Activated CD8-positive, alpha-beta memory T cell treated with anti-CD3 and anti-CD28 coated beads for 1 hour (primary cell): ENCODE measurements at places on chromosomes 7 and 10.
A peak's percentile ranks its signal among the peaks of the same experiment; 100 is the strongest.

GRCh38 chr10:15244635-15245197 is 76.2 kb upstream of the NMT2 start:
- no peak for DNase-seq

DNA sequence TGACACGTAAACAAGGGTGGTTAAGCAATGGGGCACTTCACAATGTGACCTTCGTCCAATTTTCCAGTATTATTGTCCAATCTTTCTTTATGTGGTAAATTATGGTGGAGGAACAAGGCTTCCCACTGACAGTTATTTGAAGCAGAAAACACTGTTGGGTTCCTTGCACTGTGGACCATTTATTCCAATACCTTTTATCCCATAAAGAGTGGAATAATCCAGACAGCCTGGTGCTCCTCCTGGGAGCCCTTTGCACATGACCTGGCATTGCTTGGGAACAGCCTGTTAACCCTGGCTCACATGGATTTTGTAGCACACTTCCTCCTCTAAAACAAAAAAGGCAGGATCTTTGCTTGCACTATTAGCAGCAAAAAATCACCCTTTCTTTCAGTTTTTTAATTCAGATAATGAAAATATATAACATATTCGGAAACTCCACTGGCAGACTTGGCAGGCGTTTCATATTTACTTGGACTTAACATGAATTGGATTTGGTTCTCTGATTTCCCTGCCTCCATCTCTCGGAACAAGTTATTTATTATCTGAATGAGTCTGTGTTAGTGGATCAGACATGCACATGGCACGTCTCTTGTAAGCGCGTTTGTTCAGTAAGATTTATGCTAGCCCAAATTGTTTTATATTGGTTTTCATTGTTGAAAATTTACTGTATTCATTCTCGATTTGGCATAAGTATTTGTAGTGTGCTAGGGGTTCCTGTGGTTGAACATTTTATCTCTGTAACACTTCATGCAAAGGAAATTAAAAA is 59.3 kb downstream of the BMPER start:
- no peak for DNase-seq

DNA sequence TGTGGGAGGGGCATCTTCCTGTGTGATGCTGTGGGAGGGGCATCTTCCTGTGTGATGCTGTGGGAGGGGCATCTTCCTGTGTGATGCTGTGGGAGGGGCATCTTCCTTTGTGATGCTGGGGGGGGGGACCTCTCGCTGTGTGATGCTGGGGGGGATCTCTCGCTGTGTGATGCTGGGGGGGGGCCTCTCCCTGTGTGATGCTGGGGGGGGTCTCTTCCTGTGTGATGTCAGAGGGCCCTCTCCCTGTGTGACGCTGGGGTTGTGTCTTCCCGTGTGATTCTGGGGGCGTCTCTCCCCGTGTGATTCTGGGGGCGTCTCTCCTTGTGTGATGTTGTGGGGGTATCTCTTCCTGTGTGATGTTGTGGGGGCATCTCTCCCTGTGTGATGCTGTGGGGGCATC is 27.9 kb upstream of the DPYSL4 start:
- DNase-seq = no peak

DNA sequence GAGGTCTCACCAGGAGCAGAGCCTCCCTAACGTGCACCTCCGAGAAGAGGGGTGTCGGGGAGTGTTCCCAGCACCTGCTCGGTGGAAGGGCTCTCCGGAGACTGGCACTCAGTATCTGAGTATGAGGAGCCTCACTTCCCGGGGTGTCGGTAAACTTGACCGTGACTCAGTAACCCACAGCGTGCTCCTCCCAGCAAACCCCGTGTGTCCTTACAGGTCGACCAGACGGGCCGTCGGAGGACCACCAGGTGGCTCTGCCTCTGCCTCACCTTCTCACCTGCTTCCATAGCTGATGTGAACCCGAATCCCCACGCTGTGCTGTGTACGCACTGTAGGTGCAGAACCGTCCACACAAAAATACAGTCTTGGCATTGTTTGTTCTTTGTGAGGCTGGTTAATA is 29.0 kb upstream of the KNDC1 start:
- DNase-seq = no peak

- no peak for DNase-seq
These were observed 643.1 kb downstream of the INHBA start for GRCh38 chr7:41059796-41060195.

- DNase-seq = no peak
These were observed 226.9 kb downstream of the ABCA13 start for GRCh38 chr7:48398191-48398590.

DNA sequence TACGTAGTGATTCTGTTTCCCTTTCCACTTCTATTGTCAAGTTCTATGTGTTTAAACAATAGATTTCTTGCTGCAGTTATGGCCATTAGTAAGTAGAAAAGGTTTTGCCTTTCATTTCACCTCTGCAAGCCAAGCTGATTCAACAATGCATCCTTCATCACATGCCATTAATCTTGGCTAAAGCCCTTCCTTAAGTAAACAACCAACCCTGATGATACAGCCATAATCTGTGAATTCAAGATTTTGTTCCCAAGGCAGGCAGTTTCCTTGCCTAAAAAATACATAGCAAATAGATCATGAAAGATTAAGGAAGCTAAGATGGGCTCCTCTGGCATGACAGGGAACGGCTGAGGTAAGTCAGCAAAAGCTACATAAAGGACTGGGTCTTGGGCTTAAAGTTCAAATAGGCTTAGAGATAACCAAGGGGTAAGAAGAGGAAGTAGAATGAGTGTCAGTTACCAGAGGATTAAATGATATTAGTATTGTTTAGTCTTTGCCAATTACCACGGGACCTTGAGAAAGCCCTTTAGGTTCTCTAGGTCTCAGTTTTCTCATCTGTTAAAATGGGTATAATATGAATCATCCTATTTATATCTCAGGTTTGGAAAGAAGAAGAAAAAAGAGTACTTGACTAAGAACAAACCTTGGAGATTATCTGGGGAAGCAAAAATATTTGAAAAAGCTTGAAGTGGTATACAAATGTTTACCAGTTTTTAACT is 35.9 kb upstream of the ANK3 start:
- no peak for DNase-seq

GRCh38 chr7:95509199-95509598 is 23.5 kb downstream of the ASB4 start:
- no peak for DNase-seq

DNA sequence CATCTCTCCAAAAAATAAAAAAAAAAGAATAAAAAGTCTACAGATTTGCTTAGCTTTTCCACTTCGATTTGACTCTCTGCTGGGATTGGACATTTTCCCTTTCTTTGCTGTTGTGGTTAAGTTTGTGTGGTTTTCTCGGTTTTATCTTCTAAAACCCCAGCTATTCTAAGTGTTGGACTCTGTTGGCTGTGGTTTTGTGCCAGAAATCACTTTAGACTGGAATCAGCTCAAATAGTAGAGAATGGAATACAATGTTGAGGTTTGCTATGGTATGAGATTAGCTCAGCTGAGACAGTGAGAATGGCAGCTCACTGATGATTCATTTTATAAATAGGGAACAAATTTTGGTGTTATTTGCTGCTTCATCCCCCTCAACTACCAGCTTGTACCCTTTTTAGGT is 116.0 kb downstream of the BUB3 start:
- DNase-seq = no peak

- no peak for DNase-seq
These were observed 9.4 kb downstream of the CNNM2 start for GRCh38 chr10:102927311-102928010.

DNA sequence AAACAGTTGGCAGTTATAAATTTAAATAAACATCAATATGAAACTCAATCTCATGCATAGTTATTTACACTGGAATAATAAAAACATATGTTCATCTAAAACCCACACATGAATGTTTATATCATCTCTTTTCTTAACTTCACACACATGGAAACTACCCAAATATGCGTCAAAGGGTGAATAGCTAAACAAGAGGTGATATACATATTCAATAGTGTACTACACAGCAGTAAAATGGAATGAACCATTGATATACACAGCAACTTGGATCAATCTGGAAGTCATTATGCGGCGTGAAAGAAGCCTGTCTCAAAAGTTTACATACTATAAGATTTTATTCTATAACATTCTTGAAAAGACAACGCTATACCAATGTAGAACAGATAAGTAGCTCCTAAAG is 282.5 kb upstream of the POM121L12 start:
- no peak for DNase-seq

DNA sequence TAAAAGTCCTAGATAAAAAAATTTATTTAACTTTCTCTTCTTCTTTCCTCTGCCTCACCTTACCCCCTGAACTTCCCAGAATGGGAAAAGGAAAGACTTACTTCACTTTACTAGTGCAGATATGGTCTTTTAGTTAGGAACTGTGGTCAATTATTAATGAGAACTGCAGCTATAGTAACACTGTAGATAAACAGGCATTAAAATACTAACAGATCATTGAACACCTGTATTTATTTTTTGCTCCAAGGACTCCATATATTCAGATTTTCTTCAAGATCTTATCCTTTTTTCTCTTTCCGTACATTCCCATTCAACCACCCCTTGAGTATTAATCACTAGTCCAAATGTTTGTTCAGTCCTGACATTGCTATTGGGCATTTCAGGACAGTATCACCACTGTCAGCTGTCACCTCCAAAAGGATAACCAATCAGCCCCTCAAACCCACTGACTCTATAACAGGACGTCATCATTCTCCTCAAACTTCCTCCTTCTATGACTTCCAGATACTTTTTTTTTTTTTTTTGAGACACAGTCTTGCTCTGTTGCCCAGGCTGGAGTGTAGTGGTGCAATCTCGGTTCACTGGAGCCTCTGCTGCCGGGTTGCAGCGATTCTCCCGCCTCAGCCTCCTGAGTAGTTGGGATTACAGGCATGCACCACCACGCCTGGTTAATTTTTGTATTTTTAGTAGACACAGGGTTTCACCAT is 4.2 kb downstream of the CPVL start:
- no peak for DNase-seq

DNA sequence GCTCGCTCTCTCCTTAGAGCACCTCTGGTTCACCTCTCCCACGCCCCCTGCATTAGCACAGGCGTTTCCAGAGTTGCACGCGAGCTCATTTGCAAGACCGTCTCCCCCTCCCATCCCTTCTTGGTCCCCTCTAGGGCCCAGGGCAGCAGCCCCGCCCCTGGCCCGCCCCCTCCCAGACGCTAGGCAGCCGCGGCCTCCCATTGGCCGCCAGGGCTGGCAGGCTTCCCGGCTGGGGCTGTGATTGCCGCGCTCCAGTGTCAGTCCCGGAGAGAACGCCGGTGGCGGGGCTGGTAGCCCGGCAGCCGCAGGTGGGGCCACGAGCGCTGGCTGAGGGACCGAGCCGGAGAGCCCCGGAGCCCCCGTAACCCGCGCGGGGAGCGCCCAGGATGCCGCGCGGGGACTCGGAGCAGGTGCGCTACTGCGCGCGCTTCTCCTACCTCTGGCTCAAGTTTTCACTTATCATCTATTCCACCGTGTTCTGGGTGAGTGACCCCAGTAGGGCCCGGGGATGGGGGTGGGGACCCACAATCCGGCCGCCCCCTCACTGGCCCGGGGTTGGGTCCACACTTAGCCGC is at the start of gene TSPAN15:
TSPAN15 (plus strand) TSS at position 257 of the 575 bp plus-strand sequence; CDS start at position 387, 130 bp downstream.
- DNase-seq = peak; percentile 46

GRCh38 chr10:118776960-118777359 is 22.2 kb upstream of the CACUL1 start:
- DNase-seq = no peak

DNA sequence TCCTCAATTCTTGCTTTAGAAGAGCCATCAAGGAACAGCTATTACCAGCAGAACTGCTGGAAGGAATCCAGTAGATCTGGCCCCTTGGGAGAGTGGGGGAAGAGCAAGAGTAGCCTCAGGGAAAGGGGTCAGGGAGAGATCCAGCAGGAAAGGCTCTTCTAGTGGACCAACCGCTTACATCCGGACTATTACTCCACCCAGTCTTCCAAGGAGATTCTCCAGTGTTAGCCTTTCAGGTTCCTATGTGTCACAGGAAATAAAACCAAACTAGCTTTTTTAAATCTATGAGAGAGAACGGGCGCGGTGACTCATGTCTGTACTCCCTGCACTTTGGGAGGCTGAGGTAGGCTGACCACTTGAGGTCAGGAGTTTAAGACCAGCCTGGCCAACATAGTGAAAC is 34.3 kb downstream of the TET1 start:
- no peak for DNase-seq

- DNase-seq = peak; percentile 22
These were observed 7.1 kb downstream of the SHH start for GRCh38 chr7:155804897-155805825.

DNA sequence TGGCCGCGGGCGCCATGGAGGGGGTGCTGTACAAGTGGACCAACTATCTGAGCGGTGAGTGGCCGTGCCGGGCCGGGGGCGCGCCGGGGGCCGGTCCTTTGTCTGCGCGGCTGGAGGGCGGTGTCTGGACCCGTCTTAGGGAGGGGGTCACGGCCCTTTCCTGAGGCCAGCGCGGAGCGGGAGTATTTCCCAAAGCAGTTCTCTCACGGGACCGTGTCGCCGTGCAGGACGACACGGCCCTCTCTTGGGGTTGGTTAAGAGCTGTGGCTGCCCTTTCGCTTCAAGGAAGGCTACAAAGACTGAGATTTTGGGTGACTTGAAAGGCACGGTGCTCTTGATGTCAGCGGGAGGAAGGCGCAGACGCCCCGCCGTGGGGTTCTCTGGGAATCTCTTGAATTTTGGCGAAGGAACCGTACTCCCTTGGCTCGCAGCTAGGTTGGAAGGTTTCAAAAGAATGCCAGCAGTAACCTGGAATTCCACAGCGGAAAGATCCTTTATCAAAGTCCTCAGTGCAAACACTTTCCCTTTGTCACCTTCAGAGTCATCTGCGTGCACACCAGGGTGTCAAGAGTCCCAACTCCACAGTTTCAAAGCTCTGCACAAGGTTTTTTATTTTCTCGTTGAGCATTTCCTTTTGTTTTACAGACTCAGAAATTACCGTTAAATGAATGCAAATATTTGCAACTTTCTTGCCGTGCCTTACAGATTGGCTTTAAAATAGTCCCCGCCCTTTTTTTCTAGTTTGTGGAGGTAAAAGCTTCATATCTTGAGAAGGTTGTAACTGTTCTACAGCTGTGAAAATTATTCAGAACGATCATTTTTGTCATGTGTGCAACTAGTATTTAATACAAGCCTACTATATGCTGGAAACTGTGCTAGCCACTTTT is 780 bp downstream of the PLEKHA8 start:
- DNase-seq = no peak

DNA sequence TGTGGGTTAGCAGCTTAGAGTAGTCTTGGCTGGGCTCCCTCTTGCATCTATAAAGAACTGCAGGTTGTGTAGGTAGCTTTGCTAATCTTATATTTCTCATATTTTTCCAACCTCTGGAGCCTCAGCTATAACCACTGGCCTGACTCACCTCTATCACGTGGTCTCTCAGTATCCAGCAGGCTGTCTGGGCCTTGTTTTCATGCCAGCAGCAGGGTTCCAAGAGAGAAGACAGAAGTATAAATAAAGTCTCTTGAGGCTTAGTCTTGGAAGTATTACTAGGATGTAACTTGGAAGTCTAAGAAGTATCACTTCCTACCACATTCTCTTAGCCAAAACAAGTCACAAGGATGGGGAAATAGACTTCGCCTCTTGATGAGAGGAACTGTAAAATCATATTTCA is 73.3 kb downstream of the WIPF3 start:
- no peak for DNase-seq

DNA sequence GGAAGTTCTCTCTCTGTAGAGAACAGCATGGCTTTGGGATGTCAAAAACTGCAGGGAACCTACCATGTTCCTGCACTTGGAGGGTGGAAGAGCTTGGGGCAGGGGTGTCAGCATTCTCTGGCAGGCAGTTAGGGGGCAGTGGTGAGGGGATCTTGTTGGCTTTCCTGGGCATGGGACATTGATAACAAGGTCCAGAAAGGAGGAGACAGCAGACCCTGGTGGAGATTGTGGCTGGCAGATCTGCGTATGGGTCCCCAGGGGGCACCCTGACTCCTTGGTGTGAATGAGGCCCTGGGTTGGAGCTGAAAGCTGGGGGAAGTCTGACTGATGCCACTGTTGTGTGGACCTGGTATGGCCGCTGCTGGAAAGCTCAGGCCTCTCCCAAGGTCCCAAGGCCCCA is 22.9 kb upstream of the CAMK2B start:
- DNase-seq = no peak
